ENCODE measurements at places on chromosomes 2 and 18.
A peak's percentile ranks its signal among the peaks of the same experiment; 100 is the strongest.

DNA sequence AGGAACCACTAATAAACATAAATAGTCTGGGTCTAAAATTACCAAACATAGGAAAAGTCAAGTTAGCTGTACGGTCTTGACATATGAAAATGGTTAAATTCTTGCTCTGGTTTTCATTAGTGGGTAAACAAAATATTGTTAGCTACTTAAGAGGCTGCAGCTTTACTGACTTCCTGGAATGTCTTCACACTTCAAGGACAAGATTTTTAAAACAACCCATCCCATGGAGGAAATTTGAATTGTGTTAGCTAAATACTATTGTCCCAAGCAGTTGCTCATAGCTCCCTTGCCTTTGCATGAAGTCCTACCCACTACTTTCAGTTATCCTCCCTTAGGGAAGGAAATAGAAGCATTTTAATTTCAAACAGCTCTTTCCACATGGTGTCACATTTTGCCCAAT is 128.5 kb downstream of the EPHA4 start:
- DNase-seq, result no peak

- no peak for DNase-seq
Observed at GRCh38 chr2:45983213-45983612, 314.0 kb upstream of the EPAS1 start.

GRCh38 chr18:49250816-49251388 is 209.5 kb downstream of the DYM start:
- no peak for DNase-seq

GRCh38 chr18:49672853-49673252 is 111.0 kb downstream of the LIPG start:
- no peak for DNase-seq

DNA sequence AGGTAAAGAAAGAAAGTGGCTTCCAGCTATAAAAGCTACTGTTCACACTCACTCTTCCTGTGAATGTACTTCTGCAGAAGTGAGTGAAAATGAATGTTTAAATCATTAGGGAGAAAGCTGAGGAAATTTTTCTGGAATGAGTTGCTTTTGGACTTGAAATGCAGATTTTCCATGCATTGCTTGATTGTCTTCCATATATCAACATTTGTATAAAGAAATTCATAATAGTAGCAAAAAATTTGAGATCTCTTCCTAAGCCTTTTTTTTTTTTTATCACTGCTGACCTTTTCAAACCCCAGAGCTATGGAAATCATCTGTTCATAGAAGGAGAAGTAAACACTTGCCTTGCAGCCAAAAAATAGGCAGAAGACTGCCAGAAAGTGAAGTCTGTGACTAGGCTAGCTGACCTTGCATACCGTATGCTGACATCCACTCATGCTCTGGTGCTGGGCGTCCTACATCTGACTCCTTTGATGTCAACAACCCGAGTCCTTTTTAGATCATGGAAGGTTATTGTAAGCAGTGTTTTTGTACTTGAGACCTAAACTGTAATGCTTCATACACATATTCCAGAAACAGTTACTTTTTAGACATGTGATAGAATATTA is 154.5 kb upstream of the RASGRP3 start:
- peak; percentile 40 for DNase-seq

GRCh38 chr2:46389417-46389916 is 89.9 kb upstream of the TMEM247 start:
- DNase-seq, result no peak

DNA sequence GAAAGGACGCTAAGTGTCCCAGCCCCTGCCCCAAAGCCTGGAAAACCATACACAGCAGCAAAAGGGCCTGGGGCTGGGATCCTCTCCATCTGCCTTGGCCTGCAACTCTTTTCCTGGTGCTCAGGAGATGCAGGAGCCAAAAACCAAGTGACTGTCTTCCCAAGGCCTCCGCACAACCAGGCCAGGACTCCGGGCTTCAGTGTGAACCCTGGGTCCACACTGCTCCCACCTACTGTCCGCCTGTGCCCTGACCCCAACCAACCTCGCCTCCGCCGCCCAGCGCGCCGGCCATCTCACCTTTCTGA is 1.1 kb downstream of the FEV start:
- no peak for DNase-seq

DNA sequence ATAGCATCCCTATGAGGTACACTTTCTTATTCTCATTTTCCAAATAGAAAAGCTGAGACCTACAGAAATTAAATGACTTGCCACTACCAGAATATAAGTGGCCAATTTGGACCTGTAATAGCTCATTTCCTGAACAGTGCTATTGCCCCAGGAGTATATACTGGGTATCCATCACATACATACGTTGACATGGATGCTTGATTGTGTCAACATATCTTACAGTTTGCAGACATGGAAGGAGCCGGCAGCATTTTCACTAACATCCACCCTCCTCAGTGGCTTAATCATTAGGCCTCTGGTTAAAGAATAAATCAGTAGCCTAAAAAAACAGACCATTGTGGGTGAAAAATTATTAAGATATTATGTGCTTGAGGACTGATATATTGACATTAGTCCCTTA is 829.3 kb downstream of the LRP1B start:
- no peak for DNase-seq

DNA sequence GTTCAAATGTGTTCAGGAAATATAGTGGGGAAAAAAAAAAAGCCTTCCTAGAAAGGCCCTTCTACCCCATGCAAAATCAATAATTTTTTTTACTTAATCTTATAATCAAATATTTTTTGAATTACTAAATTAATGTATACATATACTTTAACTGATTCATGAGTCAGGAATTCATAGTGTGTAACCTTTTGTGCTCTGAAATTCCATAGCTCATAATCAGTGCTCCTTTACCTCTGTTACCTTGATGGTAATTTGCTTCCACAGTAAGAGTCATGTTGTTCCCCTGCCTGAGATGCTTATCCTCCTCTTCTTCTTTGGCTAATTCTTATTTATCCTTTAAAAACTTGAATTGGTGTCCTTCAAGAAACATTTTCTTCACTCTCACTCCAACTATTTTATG is 414.2 kb downstream of the THSD7B start:
- no peak for DNase-seq

DNA sequence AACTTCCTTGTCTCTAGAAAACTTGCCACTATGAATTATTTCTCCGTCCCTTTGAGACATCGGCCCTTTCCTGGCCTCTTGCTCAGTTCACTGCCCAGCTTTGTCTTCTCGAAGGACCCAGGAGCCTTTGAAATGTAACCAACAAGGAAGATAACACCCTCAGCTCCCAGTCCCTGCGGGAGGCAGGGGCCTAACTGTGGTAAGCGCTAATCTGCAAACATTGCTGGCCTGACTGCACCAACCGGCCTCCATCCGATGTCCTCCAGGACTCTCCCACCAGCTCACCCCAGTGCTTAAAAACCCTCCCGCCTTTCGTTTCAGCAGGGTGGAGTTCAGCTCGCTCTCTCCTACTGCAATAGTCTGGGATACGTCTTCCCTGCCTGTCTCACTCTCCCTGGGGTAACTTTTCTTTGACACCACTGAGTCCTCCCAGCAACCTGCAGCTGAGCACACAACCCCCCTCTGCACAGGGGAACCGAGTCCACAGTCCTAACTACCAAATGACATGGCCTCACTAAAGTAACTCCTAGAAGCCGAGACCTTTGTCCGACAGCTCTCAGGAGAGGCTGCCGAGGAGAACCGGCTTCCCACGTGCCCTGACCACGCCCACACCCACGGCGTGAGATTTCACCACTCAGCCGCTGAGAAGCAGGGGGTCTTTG is 76.1 kb downstream of the MBP start:
- no peak for DNase-seq

GRCh38 chr2:178160601-178161000 is 33.7 kb upstream of the OSBPL6 start:
- DNase-seq, result no peak

Measured in AG04449 (cell line).